Mesothelial cell of epicardium (in vitro differentiated cells): ENCODE measurements at places on chromosomes 5 and 9.

DNA sequence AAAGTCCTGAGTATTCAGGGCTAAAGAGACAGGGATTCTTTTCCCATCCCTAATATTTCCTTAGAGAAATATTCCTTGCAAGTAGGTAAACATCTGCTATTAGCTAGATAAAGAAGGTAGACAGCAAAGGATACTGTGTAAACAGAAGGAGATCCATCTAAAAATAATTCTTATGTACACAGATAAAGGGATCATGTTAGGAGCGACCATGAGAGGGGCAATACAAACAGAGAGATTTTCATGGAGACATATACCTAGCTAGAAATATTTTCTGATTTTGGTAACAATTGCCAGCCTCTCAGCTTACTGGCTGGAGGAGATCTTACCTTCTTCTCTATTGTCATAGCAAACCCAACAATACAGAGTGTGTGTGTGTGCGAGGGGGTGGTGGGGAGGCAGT lies 184.6 kb upstream of the DMAC1 start:
- DNase-seq, result no peak

GRCh38 chr5:144102979-144103378 lies 67.5 kb downstream of the YIPF5 start:
- DNase-seq, result no peak

DNA sequence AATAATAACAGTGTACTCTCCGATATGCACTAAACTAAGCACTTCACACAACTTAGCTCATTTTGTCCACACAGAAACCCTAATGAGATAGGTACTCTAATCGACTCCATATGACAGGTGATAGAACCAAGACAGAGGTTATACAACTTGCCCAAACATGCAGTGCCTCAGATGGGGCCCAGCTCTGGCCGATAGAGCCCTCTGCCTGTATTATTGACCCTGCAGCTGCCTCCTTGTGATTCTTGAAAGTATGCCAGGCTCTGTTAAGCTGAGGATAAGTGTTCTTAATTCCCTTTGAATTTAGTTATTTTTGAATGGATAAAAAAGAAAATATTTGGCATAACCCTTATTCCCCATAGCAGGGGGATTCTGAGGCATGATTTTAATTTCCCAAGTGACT lies 78.5 kb downstream of the HMHB1 start:
- no peak for DNase-seq

- no peak for DNase-seq
Observed at GRCh38 chr5:10401498-10401897, 40.2 kb upstream of the ROPN1L start.

GRCh38 chr5:72938206-72938605 lies 17.6 kb upstream of the FCHO2 start:
- DNase-seq, result no peak

DNA sequence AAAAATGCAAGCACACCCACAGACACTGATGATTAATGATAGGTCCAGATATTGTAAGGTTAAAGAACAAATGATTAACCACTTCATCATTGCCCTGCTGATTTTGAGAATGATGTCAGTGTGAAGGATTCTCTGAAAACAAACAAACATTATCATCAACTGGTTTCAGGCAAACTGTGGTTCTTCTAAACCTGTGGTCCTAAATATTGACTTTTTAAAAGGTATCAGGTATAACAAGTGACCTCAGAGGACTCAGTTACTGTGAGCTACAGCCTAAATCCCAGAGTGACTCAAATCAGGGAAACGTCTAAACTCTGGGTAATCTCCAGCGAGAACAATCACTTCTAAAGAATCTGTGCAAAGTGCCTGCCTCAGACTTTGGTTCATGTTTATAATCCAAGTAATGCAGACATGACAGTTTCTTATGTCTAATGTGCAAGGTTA lies 172.3 kb upstream of the CDH6 start:
- no peak for DNase-seq

GRCh38 chr5:138824924-138825863 lies 49.9 kb downstream of the LRRTM2 start:
- DNase-seq, result no peak

DNA sequence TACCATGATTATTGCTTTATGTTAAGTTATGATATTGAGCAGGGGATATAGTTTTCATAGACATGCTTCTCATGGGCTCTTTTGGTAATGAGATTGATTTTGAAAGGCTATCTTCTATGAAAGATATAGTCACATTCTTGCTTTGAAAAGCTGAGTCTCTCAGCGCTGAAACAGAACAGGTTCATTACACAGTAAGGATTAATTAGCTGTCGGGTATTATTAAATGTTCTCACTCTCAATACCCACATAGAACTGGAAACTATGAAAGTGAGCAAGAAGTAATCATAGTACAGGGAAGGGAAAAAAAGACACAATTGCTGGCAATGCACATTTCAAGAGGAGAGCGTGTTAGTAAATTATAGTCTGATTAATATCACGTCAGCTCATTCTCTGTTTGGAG lies 171.6 kb upstream of the GPR151 start:
- no peak for DNase-seq

DNA sequence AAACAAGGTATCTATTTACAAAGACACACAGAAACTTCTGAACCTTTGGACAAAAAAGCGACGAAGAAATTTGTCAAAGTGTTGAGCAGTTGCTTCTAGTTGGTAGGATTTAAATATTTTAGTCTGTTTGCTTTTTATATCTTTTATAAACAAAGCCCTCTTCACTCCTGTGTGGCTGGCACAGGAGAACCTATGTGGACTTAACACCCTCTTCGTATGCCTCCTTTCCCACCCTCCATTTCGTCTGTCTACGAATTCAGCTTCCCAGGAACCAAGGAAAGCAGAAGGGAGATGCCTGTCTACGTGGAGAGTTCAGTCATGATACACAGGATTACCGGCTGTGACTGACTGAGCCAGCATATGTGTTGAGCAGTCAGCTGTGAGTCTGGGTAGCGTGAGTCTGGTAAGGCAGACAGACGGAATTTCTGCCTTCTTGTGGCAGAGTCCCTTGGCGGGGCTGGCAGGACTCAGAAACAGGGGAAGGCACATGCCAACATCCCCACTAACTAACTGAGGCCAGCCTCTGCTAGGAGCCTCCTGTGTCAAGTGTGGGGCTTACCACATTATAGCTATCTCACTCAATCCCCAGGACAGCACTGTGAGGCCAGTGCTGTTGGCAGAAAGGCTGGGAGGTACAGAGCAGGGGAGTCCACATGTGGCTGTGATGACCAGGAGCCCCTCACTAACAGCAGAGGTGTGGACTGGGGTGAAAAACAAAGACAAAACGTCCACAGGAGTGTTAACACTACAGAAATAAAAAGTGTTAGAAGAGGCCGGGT lies 13.9 kb upstream of the ZFP62 start:
- DNase-seq, result no peak

DNA sequence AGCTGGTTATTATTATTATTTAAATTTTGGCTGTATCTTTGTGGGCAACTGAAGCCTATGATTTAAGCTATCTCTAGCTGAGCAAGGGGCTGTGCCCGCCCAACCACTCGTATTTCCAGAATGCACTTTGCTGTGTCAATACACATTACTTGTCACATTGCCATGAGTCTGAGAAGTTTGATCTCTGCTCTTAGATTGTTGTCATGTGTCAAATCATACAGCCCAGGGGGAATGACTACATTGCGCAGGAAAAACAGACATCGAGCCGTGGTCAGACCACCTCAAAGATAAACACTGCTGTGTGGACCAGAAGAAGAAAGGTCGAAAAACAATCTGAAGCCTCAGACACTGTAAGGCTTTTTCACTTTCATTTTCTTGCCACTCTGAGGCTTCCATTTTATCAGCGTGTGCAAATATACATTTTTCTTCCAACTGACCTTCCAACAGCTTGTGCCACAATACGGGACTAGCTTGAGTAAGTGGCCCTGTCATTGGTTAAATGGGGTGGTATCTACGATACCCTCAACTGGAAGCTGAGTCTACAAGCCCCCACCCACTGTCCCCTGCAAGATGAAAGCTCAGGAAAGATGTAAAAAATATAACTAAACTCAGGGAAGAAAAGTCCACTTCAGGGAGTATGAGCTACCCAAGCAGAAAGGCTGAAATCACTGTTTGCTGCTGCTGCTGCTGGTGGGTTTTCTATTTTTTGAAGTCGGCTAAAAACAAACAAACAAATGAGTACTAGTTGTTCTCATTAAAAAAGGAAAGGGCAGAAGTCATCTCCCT lies 603.0 kb downstream of the BNC2 start:
- DNase-seq, result no peak

- DNase-seq, result no peak
Observed at GRCh38 chr5:135377751-135378680, 21.0 kb downstream of the MACROH2A1 start.

DNA sequence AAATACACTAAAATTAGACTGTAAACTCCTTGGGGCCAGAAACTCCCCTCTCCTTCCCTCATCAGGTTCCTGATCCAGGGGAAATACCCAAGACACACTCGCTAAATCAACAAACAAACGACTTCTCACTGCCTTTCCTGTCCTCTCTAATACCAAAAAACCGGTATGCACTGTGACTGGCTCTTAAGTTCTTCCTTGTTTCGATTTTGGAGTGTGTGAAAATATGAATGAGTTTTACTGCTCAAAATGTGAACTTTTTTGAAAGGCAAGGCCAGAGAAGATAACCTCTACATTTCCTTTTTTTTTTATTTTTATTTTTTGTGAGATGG lies 81.1 kb upstream of the EPB41L4B start:
- DNase-seq, result no peak

- no peak for DNase-seq
Observed at GRCh38 chr5:131276072-131276471, 12.2 kb downstream of the CDC42SE2 start.

DNA sequence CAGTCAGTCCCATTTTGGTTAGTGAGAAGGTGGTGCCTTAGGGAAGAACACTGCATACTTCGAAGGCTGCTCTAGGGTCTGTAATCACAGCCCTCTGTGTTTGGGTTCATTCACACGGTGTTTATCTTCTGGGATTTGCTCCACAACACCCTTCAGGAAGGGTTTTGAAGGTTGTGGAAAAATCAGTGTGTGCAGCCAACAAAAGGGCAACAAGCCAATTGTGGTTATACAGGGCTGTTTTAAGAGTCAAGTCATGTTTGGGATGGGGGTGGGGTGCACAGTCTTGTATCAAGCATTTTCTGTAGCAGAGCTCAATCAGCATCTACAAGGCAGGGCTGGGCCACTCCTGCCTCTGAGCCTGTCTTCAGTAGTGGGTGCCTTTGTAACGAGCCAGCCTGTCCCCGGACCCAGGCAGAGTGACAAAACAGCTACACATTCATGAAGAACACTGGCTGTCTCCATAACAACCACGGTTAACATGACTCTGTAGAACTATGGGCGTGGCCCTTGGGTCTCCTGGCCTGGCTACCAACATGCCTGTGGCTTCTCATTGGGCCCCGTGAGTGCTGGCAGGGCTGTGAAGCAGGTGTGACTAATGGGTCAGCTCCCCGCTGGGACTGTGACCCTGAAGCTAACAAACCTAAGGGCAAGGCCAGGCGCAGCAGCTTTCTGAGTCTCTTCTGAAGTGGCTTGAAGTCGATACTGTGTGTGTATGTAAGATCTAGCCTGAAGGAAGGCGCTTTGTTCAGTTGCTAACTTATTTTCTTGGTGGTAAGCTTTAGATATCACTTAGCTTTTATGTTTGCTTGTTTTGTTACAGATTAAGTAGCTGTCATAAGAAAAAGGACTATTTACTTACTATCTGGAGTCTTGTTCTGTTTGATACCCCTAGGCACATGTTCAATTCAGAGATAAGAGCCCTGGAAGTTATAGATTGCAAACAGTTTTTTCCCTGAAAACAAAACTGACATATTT lies 27.9 kb upstream of the GOLM1 start:
- DNase-seq, result peak; percentile 39

DNA sequence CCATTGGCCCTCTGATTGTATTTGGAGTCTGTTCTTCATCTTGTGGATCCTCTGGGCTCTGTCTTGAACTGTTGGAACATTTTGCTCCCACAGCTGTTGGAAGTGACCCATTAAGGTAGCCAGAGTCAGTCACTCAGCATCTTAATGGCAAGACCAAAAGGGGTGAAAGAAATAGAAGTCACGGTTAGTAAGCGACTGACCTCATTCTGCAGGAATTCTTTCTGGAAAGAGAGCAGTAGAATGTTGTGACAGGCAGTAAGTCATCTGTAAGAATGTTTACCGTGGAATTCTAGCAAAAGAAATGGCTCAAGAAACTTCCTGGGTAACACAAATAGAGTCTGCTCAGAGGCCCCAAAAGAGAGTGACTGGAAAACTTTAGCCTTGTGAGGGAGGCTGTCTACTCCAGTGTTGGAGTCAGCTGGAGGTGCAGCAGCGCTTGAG lies 28.6 kb upstream of the TNC start:
- DNase-seq, result no peak

- DNase-seq, result no peak
Observed at GRCh38 chr5:58717303-58718007, 134.6 kb downstream of the RAB3C start.

- DNase-seq, result no peak
Observed at GRCh38 chr5:462051-462481, 19.1 kb downstream of the EXOC3 start.

- DNase-seq, result no peak
Observed at GRCh38 chr5:133754575-133755169, 142.3 kb upstream of the FSTL4 start.

DNA sequence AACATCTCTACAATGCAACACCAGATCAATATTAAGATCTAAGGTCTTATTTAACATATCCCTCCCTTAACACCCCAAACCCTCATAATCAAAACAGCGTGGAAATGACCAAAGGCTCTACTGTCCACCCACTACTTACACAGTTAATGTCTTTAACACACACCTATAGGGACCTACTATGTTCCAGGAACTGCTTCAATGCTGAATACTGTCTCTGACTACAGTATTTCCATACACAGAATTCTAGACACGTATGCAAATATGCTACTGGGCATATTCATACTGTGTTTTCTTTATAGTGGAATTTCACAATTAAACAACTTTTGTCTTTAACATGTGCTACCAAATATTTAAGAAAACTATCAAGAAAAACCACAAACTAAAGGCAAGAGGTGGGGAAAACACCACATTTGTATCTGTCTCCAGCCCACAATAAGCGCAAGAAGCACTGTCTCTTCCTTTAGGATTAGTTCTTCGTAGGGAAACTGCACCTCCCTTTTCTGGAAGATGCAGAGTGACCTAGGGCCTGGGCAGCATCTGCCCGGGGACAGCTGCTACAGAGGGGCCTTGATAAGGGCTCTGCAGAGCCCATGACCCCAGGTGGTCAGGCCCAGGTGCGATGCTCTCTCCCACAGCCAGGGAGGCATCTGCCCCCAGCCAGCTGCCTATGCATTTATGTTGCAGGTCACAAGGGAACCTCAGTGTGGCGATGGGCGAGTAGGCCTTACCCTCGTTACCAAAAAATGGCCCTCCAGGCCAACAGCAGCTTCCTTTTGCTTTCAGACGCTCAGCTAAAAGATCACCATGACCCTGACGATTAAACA lies 55.2 kb downstream of the PSMB7 start:
- DNase-seq, result no peak

GRCh38 chr9:76099516-76099915 lies 209.0 kb downstream of the PCSK5 start:
- DNase-seq, result no peak
